Stimulated activated CD4-positive, alpha-beta T cell treated with anti-CD3 and anti-CD28 coated beads, Interleukin-15, amount 100 ng/mL, for 1 hour (primary cell): ENCODE measurements at places on chromosomes 13 and 19.

GRCh38 chr19:29680447-29680846 is 15.2 kb downstream of the PLEKHF1 start:
- DNase-seq, result peak; percentile 65

DNA sequence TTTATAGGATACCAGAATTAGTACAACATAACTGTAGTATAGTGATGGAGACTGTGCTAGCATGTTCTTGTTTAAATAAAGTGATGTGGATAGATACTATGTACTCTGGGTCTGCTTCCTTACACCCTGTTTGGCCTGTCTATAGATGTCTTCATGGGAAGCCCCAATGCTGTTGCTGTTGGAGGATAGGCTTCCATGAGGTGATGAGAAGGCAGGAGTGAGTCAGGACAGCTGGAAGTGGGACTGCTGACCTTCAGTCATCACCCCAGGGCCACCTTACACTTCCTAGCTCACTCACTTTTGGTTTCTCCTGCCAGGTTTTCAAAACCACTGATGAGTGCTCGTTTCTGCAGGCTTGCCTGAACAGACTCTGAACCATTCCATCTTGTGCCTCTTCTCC is 4.2 kb downstream of the KCTD4 start:
- no peak for DNase-seq

DNA sequence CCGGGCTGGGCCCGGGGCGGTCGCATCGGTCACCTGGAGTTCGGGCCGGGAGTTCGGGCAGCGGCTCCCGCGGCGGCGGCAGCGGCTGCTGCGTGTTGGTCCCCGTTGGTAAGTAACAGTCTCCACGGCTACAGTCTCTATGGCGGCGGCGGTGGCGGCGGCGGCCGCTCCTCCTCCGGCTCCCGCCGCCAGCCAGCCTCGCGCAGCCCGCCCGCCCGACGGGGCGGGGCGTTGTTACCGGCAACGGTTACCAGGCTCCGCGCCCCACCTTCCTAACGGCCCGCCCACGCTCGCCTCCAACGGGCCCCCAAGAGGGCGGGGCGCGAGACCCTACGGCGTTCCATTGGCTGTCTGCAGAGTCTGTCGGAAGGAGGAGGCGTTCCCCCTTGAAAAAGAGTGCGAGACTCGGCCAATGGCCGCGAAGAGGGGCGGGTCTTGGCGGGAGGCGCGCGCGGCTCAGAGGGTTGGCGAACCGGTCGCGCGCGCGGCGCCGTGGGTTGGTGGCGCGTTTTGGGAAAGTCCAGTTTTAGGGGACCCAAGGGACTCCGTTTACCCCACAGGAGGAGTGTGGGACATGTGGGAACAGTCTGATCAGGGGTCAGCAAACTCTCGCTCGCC is at the start of gene RFX2:
RFX2 (minus strand) TSS at position 141 of the 618 bp plus-strand sequence. CDS start 63,004 bp downstream, outside the sequence.
- peak; percentile 98 for DNase-seq

- DNase-seq, result no peak
These were observed 24.3 kb downstream of the CAPN12 start for GRCh38 chr19:38719761-38720558.

GRCh38 chr19:2050349-2050990 is 574 bp downstream of the MKNK2 start:
- no peak for DNase-seq

DNA sequence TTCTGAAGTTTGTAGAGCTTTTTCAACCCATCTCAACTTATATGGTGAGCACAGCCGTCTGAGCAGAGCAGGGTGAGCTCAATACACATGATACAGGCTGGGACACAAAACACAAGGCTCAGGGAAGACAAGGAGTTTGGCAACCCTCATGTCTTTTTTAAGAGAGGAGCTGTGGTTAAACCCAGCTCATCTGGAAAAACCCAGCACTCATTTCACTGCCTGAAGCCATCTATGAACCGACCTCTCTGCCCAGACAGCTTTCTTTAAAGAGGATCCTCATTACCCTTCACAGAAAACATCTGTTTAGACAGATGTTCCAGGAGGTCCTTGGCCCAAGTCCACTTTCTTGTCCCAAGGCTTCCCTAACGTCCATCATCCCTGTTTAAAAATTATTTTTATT is 170.0 kb upstream of the TSHZ3 start:
- no peak for DNase-seq

- no peak for DNase-seq
These were observed 97.1 kb upstream of the UBAC2 start for GRCh38 chr13:99103536-99103935.

DNA sequence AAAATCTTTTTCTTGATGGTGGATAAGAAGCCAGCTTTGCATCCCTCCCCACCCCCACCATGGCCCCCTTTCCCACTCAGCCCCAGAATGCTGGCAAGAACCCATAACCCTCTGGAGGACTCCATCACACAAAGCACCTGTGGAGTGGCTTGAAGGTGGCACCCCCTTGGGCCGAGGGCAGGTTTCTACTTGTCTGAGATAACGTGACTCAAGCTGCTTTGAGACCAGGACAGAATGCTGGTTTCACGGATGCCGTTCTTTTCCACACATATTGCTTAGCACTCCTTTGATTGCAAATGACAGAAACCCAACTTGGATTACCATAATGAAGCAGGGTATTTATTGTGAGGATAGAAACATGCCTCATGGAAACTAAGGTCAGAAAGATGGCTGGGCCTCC is 82.2 kb downstream of the LACC1 start:
- DNase-seq, result no peak

- no peak for DNase-seq
These were observed 38.7 kb upstream of the C1QTNF9 start for GRCh38 chr13:24270639-24271141.

DNA sequence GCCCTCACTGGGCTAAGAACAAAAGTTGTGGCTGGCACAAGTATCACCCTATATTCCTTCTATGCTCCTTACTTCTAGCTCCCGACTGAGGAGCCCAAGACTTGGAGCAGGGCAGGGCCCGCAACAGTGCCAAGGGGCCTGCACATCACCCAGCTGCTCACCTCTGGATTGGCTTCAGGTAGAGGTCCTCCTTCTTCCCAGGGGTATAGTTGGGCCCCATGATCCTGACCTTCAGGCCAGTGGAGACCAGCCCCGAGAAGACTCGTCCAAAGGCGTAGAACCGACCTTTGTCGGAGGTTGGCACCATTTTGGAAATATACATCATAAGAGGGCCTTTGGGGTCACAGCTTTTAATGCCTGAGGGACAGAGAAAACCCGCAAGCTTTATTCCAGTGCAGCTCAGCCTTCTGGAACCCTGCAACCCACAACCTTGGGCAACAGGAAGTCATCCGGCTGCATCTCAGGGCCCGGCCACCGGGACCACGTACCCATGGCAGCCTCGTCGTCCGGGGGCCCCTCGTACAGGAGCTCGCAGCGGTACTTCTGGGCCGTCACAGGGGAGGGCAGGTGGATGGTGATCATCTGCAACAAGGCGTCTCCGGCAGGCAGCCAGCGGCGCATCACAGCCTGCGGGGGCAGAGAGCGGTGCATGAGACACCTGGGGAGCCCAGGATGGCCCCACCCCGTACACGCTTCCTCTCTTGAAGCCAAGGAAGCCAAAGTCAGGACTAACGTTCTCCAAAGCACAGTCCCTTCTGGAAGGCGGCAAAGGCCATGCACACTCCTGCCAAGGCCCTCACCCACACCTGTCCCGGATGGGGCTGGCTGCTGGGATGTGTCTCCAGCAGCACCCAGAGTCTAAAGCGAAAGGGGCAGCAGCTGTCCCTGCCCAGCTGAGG is 4.7 kb downstream of the EEF2 start:
- no peak for DNase-seq

DNA sequence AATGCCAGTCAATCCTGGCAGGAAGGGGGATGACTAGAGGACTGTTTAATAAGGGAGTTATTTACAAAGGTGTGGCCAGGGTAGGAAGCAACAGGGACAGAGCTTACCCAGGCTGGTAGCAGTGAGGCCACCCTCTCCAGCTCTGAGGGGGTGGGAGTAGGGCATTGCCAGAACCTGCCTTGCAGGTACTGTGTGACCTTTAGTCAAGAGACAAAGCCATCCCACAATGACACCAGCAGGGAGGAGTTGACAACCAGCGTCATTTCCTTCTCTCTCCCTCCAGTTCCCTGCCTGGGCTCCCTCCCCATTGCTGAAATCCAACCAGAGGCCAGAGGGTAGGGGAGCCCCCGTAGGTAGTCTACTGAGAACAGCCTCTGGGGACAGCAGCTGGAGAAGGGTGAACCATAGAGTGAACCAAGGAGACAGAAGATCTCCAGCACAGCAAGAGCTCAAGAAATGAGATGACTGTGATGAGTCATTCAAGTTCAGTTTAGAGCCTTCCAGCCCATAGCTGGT is 33.3 kb upstream of the SPATA13 start:
- no peak for DNase-seq

DNA sequence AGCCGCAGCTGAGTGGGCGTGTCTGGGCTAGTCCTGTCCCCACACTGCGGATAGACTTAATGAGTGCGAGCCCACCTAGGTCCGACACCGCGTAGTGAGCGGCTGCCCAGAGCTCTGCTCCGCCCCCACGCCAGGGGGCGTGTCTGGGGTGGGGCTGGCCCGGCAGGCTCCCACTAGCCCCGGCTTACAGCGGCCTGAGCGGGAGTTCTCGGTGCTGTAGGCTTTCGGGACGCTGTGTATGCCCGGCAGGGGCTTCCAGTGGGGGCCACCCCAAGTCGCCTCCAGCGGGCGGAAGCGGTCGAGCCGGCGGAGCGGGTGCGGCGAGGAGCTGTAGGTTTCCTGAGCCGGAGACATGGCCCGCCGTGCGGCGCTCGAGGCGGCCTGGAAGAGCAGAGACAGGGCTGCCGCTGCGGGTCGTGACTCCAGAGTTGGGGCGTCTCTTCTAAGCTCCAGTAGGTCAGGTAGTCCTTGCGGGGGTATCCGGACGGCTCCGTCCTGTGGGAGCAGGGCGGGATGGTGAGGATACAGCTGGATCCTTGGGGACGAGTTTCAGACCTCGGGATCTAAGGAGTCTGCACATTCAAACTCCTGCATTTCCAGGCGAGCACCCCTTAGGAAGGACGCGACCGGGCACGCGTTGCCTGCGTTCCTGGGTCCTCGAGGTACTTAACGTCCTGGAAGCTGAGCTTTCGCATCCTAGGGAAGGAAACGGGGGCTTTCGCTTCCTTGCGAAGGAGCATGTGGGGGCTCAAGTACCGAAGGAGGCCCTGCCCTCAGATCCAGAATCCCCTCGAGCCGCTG is 1.2 kb downstream of the CGB7 start:
- DNase-seq, result peak; percentile 40

GRCh38 chr13:91701975-91702374 is 303.6 kb downstream of the GPC5 start:
- DNase-seq, result no peak

DNA sequence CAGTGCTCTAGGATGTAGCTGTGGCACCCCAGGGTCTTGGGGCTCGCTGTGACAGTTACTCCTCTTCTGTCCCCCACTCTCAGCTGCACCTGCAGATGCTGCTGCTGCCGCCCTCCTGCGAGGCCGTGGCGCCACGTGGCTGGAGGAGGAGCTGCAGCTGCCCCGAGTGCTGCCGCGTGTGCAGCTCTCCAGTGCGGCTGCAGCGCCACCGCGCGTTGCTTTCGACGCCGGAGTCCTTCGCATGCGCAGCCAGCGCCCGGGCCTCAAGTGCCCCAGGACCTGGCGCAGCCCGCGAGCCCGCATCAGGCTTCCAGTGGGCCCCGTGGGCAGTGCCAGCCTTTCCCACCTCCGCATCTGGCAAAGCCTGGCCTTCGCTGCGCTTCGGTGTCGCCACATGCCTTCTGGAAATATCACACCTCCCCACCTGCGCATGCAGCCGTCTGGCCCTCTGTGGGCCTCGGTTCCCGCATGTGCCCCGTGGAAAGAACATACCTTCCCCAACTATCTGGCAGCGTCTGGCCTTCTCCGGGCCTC is 692 bp upstream of the ZNF580 start:
- peak; percentile 58 for DNase-seq

GRCh38 chr19:1001538-1002166 is 1.4 kb downstream of the GRIN3B start:
- DNase-seq, result peak; percentile 64

DNA sequence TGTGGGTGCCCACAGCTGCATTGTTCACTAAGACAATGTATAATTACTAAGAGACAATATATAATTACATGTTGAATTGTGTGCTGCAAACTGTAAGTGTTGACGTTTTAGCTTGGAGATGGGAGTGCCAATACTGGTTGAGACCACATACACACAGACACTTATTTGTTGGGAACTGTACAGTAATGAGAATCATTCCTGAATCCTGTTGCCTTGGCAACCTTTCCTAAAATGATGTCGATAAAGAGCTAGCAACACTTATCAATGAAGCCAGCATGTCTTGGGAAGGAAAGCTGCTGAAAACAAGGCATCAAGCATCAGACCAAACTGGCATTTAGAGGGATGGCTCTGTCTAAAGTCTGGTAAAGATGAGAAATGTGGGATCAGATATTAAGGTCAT is 51.3 kb downstream of the PCDH8 start:
- no peak for DNase-seq

DNA sequence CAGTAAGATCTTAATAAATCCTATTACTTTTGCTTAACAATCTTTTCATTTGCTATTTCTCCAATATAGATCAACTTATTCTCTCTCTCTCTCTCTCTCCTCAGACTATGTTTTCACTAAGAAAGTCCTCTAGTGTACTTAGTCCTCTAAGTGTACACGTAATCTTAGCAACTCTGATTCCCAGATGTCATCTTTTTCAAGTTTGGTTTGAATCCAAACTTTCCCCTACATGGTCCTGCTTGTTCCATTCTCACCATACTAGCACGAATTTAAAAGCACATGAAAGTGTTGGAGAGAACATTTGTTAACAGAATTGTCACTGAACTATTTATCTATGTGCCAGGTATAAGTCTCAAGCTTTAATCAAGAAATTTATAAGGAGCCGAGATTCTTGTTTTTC is 202.9 kb downstream of the SPRY2 start:
- no peak for DNase-seq

DNA sequence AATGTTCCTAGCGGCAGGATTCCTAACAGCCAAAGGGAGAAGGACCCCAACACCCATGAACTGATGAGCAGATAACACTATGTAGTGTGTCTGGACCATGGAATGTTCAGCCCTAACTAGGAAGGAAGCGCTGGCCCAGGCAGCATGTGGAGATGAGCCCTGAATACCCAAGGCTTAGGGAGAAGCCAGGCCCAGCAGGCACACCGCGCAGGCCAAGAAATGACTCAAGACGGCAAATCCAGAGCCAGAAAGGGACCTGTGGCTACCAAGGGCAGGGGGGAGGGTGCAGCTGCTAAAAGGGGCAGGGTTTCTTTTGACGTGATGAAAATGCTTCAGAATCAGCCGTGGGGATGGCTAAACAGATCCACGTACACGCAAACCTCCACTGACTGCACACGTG is 20.7 kb upstream of the TINCR start:
- no peak for DNase-seq
